ENCODE measurements at places on chromosomes 4 and X.

DNA sequence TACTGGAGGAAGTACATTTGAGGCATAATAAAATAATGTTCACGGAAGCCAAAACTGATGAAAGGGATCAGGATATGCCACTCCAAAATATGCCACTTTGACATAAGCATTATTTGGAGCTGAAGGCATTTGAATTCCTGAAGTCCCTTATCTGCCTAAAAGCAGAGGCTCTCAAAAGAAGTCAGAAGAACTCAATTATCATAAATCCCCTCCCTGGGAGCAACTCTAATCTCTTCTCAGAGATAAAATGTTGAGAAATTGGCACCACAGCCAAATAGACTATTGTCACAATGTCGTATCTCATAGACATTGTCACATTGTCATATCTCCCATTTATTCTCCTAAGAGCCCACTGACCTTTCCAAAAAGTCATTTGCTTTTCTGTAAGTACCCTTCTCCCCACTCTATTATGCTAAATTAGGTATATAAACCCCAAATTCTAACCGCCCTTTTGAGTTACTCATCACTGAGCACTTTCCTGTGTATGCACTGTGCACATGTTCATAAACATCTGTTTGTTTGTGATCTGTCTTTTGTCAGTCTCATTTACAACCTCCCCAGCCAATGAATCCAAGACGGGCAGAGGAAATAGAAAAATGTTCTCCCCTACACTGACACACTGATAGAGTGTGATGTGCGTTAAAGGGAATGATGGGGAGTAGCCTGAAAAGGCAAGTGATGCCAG, 78.5 kb upstream of the NAF1 start:
- DNase-seq, result no peak

DNA sequence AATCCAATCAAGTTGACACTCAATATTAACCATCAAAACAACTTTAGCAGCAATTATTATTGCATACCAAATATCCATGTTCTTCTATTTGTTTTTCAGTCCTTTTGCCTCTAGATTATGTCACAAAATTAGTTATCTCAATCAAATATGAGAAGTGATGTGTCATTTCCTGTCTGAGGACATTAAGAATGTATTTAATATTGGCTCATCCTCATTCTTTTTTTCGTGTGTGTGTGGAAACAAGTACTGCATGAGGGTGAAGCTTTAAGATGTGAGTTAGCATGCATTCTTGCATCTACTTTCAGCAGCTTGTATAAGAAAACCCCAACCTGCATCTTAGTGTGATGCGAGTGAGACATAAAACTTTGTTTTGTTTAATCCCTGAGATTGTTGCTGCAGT, 301.4 kb downstream of the GRIA2 start:
- no peak for DNase-seq

DNA sequence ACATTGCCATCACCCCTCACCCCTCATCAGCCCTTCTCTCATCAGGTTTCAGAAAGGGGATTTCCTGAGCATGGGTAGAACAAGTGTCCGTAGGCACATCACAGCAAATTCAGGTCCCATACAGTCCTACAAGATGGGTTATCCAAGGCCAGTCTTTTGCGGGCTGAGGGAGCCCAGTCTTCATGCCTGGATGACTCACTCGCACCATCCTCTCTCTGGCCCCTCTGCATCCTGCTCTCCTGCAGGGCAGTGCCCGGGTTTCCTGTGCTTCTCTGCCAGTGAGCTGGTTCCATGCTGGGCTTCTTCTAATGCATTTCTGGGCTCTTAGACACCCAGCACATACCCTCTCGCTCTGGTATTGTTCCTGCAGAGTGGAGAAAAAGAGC, 7.3 kb upstream of the INTS6L start:
- no peak for DNase-seq

GRCh38 chrX:112008724-112009123, 73.9 kb downstream of the TRPC5 start:
- DNase-seq, result no peak

GRCh38 chrX:53695946-53696549, 9.5 kb upstream of the HUWE1 start:
- no peak for DNase-seq

DNA sequence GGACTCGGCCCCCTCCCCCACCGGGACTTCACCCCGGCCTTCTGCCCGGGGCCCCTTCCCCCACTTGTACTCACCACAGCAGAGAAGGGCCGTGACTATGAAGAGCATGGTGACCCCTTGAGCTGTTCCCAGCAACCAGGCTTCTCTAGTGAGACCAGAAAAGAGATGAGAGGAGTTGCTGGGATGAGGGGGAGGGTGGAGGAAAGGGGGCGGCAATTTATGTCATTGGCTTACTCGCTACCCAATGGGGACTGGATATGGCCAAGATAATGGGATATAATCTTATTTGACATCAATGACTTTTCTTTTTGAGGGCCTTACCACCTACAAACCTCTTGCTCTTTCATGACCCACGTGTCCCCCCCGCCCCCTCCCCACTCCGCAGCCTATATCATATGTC, 9.9 kb downstream of the IGSF1 start:
- DNase-seq, result no peak

DNA sequence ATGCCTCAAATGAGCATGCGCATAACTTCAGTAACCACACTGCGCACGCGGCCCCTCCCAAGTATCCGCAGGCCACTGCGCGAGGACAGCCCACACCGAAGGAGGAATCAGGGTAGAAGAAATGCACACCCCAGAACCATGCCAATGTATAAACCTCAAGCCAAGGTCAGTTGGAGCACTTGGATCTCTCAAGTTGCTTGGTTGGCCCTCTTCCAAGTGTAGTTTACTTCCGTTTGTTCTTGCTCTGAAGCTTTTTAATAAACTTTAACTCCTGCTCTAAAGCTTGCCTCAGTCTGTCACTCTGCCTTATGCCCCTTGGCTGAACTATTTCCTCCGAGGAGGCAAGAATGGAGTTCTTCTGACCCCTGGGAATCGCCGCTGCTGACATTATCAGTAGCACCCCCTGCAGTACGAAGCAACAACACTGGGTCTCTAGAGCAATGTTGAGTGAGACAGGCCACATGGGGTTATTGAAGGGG, 22.0 kb upstream of the SPINK2 start:
- DNase-seq, result no peak

- no peak for DNase-seq
Observed at GRCh38 chr4:26074712-26075430, 160.9 kb downstream of the SMIM20 start.

GRCh38 chr4:15501941-15502340, 32.3 kb downstream of the CC2D2A start:
- no peak for DNase-seq

GRCh38 chr4:151824656-151825055, 63.8 kb upstream of the GATB start:
- no peak for DNase-seq

- no peak for DNase-seq
Observed at GRCh38 chrX:66076801-66077200, 36.9 kb upstream of the VSIG4 start.

DNA sequence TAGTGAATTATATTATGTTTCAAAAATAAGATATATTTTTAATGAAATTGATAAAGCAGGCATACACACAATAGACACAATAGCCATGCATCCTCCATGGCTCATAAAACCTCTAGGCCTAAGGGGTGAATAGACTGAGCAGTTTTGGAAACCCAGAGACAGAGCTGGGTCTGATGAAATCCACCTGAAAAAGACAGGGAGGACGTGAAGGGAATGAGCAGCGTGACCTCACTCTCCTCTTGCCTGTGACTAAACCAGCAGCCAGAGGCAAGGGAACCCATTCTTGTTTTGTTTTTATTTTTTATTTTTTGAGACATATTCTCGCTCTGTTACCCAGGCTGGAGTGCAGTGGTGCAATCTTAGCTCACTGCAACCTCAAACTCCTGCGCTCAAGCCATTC, 424.4 kb upstream of the FAM241A start:
- DNase-seq, result no peak

- no peak for DNase-seq
Observed at GRCh38 chr4:38102957-38103588, 142.9 kb downstream of the PTTG2 start.

- DNase-seq, result no peak
Observed at GRCh38 chrX:47232197-47232802, 509 bp upstream of the USP11 start.

DNA sequence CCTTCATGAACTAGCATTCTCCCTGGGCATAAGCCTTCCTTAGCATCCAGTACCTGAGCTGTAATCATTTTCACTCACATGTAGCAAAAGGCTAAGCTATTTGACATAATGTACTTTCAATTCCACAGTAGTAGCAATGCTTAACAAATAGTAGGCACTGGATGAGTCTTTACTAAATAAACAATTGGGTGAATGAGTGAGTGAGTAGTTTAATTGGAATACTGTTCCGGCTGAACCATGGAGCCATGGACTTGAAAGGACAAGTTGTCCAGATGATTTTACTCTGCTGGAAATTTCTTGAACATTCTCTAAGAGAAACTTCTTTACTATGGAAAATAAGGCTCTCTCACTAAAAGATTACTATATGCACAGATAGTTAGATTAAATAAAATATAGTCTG, 159.3 kb downstream of the FAM47B start:
- no peak for DNase-seq

GRCh38 chr4:142523111-142523510, 323.0 kb downstream of the INPP4B start:
- no peak for DNase-seq

GRCh38 chr4:150310159-150310895, 232.1 kb downstream of the DCLK2 start:
- no peak for DNase-seq

DNA sequence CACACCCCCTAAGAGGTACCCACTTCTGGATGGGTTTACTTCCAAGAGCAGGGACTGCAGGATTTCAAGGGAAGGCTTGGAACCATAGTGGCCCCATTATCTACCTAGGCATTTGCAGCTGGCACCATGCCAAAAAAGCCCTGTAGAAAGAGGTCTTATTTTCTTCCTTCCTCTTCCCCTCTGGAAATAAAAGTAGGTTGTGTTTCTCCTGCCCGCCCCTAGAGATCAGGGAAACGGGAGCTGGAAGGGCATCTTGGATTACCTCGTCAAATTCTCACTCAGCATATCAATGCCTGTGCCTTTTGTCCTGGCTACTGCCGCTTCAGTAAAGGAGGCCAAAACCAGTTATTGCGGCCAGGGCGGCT, 1.6 kb downstream of the SCD5 start:
- DNase-seq, result no peak
